Memory B cell (primary cell): ENCODE measurements at places on chromosomes 4 and X.

GRCh38 chrX:153761863-153762262 lies 2.2 kb upstream of the PLXNB3 start:
- DNase-seq = no peak

DNA sequence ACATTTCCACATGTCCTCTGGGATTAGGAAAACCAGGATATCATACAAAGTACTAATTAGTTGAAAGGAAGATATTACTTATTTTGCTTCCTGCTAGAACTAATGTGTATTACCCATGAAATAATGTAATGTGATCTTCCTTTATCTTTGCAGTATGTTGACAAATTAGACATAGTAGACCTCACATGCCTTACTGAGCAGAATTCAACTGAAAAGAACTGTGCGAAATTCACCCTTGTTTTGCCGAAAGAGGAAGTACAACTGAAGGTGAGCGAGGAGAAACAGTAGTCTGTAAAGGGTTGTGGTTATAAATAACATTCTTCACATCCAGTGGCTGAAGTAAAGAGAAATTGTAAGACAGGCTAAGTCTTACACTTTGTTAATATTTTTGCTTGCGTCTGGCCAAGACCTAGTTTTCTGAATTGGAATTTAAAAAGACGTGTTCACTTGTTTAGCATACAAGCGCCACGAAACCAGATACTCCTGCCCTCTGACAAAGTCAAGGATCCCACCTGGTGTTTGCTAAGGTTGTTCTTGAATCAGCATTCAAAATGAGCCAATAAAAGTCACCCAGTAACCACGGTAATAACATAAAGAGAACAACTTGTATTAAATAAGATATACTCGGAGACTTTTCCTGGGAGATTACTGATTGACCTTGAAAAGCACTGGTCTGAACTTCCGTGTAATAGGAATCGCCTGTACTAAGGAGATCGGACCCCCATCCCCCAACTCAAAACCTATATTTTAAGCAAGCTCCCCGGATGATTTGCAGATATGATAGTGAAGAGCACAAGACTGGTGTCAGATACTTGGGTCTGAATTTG lies 16.9 kb downstream of the STAP1 start:
- peak; percentile 63 for DNase-seq

GRCh38 chr4:28209371-28209924 lies 1348.8 kb downstream of the STIM2 start:
- no peak for DNase-seq

DNA sequence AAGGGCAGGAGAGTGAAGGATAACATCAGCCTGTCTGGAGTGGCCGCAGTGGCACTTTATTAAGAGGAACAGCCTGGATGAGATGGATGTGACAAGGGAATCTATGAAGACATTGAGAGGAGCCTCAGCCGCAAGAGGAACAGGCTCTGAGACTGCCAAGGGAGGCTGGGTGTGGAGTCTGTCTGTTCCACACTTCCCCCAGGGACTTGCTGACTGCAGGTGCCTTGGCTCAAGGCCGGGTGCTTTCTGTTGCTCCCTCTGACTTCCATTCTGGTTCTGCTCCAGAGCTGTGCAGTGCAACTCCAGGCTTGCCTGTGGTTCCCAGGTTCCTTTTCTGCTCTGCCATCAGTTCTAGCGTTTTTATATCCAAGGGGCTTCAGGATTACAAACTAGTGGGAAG lies 54.6 kb downstream of the FRMPD3 start:
- no peak for DNase-seq

GRCh38 chrX:25527156-25527555 lies 511.4 kb upstream of the ARX start:
- no peak for DNase-seq

DNA sequence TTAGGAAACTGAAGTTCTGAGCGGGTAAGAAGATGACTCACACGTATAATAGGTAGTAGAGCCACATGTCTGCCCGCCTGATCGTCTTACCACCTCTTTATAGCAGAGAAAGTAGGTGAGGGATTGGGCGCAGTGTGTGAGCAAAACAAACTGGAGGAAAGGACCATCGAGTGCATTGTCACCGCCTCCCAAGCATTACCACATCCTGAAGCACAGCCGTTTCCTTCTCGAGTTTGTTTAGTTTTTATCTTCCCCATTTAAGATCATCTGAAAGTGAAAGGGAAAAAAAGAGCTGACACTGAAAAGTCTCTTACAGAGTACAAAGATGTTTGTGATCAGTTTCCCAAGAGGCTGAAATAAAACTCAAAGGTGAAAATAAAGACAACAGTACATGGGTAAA lies 14.8 kb downstream of the PDK3 start:
- DNase-seq = peak; percentile 40

DNA sequence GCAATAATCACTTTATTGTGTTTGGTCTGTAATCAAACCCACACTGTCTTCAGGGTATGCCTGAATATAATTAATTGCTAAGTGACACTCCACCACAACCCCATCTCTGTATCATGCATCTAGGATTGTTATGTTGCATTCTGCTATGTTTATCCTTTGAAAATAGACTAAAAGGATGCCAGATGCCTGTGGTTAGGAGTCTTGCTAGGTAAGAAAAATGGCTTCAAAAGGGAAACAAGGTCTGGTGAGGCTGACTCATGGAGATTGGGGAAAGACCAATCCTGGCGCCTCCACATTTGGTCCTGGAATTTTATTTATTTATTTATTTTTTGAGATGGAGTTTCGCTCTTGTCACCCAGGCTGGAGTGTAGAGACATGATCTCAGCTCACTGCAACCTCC lies 360.5 kb upstream of the SLC7A11 start:
- no peak for DNase-seq

- no peak for DNase-seq
Observed at GRCh38 chrX:113384628-113385027, 544.0 kb upstream of the AMOT start.

GRCh38 chr4:2179717-2180116 lies 62.2 kb downstream of the HAUS3 start:
- DNase-seq = no peak

DNA sequence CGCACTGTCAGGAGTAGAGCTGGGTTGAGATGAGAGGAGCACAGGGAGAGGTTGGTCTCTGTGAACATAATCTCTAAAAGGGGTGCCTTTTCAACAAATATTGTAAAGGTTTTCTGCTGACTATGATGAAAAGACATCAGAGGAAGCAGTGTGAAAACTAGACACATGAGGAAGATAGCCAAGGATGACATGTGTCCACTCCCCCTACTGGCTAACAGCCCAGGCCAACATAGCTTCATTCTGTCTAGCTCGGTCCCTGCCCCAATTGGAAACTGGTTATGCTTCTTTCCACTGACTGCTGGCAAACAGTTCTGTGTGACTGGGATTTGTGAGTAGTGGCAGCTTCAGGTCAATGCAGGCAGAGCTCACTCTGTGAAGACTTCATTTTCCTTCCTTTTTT lies 115.4 kb upstream of the ESX1 start:
- no peak for DNase-seq

DNA sequence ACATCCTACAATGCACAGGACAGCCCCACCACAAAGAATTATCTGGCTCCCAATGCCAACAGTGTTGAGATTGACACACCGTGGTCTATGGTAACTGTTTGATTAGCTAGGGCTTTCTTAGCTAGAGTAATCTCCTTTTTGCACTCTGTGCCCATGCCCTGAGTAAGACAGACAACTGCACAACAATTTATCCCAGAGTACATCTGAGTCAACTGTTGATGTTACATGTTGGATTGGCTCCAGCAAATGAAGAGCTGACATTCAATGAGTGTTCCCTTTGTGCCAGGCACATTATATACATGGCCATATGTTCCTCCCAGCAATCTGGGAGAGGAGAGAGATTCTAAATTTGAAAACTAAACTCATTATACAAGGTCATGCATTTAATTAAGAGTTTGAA lies 3.9 kb upstream of the FAM9C start:
- DNase-seq = no peak

GRCh38 chrX:21975812-21976211 lies 35.3 kb downstream of the SMS start:
- no peak for DNase-seq

- no peak for DNase-seq
Observed at GRCh38 chr4:78661921-78662521, 110.5 kb downstream of the ANXA3 start.

DNA sequence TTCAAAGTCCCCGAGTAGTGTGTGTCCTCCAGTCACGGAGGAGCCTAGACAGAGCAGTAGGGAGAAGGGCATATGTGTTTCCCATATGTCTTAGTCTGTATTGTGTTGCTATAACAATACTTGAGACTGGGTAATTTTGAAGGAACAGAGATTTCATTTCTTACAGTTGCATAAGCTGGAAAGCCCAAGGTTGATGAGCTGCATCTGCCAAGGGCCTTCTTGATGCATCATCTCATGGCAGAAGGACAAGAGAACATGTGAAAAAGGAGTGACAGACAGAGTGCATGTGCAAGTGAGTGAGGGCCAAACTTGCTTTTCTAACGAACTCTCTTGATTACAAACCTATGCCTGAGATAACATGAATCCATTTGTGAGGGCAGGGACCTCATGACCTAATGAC lies 243.4 kb downstream of the ARHGAP10 start:
- DNase-seq = no peak

- no peak for DNase-seq
Observed at GRCh38 chr4:168540503-168541265, 43.8 kb downstream of the PALLD start.

DNA sequence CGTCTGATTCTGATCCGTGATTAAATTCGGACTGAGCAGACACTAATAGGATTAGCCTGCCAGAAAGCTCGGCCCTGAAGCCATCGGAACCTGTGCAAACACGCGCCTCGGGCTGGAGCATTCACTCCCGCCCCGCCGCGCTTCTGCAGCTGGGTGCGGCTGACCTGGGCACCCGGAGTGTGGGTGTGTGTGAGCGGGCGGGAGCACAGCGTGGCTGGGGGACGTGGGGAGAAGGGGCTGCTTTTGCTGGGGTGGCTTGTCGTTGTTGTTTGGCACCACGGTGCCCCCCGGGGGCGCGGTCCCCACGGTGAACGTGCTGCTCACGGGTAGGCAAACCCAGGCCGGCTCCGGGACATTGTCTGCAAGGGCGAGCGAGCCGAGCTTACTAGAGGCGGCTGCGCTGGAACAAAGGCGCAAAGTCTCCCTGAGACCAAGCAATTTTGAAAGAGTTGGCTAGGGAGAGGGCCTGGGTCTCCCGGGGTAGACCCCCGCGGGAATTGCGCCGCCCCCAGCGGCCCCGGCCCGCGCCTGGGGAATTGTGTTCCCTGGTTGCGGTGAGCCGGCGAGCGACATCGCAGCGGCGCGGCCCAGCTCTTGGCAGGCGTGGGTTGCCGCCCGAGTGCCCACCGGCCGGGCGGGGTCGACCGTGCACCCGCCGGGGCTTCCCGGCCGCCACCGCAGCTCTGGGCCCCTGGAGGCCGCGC lies 1.4 kb downstream of the MAMLD1 start:
- no peak for DNase-seq

GRCh38 chrX:3514996-3515395 lies 168.5 kb upstream of the MXRA5 start:
- no peak for DNase-seq

- DNase-seq = no peak
Observed at GRCh38 chr4:13476915-13477314, 7.2 kb downstream of the RAB28 start.

GRCh38 chr4:80202741-80203553 lies 5.6 kb downstream of the PRDM8 start:
- DNase-seq = peak; percentile 44

- DNase-seq = peak; percentile 54
Observed at GRCh38 chr4:152408514-152409327, 127.2 kb downstream of the FBXW7 start.

DNA sequence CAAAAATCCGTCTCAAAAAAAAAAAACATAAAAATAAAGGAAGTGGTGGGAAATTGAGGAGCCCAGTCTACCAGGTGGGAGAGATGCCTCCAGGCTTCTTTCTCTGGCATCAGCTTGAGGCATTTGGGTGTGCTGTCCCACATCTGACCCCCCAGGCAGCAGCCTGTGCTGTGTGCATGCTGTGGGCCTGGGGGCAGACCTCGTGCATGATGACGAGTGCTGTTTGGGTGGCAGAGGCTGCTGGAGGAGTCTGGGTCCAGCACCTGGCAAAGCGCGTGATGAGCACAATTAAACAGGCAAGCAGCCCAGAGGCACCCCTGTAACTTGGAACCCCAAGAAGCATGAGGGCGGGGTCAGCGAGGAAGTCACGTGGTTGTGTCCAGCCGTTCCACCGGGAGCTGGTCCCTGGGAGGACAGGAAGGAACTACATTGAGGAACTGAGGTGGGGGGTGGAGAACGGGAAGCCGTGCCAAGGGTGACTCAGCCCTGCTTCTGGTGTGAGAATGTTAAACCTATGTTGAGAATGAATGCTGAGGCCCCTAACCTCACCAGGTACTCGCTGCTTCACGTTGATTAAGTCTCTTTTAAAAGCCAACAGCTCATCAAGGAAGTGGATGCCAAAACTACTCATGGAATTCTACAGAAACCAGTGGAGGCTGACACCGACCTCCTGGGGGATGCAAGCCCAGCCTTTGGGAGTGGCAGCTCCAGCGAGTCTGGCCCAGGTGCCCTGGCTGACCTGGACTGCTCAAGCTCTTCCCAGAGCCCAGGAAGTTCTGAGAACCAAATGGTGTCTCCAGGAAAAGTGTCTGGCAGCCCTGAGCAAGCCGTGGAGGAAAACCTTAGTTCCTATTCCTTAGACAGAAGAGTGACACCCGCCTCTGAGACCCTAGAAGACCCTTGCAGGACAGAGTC lies 6.1 kb downstream of the TACC3 start:
- DNase-seq = no peak

DNA sequence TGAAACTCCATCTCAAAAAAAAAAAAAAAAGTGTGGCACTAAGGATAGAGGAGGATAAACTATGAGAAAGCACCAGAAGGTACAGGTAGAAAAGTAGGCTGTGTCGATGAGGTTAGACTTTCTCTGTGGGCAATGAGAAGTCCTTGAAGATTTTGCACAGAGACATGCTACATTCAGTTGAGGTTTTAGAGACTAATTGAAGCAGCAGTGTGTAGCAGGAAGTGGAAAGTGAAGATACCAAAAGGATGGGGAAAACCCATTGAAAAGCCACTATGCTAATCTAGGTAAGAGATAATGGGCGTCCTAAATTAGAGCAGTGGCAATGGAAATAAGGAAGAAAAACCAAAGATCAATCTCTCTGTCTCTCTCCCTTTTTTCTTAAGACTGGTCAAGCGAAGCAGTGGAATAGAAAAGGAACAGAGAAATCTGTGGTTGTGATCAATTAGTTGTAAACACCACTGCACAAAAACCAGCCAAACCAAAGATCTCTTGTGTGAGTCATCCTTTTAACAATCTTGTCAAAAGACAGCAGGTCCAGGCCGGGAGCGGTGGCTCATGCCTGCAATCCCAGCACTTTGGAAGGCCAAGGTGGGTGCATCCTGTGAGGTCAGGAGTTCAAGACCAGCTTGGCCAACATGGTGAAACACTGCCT lies 3.5 kb downstream of the SPINK2 start:
- DNase-seq = no peak

- DNase-seq = no peak
Observed at GRCh38 chrX:107742700-107743191, 32.8 kb downstream of the TSC22D3 start.

DNA sequence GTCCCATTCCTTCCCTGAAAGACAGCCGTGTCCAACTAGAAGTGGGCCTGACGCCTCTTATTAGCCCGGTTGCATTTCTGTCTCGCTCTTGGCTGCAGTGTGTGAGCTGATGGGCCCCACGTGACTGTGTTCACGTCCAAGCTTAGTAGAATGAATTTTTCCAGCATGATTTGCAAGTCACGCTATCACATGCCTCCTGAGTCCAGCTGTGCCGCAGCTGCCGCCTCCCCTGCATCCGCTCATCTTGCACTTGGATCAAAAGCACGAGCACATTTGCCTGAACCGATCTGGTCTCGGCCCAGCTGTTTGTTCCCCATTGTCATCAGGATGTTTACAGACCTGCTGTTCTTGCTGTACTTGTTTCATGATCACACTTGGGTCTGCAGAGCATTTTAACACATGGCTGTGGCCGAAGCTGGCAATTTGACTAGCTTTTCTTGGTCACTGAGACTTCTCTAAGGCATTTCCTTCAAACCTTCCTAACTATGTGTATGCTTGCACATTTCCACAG lies 126.5 kb downstream of the KIT start:
- no peak for DNase-seq
